ENCODE measurements at places on chromosomes 7 and 10.

- DNase-seq, result no peak
Observed at GRCh38 chr10:113026679-113027078, 76.6 kb downstream of the TCF7L2 start.

DNA sequence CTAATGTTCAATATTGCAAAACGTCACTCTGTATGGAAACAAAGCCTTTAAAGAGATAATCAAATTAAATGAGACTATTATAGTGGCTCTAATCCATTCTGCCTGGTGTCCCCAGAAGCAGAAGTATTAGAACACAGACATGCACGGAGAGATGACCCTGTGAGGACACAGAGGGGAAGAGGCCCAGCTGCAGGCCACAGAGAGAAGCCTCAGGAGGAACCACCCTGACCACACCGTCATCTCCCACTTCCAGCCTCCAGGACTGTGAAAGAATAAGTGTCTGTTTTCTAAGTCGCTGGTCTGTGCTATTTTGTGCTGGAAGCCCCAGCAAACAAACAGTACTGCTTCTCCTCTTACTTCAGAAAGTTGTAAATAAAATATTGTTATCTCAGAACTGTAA is 283.5 kb upstream of the ADARB2 start:
- DNase-seq, result no peak

DNA sequence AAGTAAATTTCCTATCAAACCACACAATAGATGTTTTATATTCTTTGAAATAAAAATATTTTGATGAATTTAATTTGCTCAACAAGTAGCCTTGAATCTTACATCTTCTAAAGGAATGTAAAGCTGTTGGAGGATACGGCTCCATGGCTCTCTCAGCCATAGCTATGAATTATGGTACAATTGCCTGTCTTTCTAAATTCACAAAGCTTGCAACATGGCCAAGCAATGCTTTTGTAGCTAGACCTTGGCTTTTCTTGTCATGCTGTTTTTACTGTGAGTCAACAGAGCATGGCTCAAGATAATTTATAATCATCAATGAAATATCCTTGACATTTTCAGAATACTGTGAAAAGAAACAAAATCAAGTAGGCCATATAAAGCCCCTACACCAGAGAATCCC is 286.7 kb downstream of the CACNA2D1 start:
- no peak for DNase-seq

DNA sequence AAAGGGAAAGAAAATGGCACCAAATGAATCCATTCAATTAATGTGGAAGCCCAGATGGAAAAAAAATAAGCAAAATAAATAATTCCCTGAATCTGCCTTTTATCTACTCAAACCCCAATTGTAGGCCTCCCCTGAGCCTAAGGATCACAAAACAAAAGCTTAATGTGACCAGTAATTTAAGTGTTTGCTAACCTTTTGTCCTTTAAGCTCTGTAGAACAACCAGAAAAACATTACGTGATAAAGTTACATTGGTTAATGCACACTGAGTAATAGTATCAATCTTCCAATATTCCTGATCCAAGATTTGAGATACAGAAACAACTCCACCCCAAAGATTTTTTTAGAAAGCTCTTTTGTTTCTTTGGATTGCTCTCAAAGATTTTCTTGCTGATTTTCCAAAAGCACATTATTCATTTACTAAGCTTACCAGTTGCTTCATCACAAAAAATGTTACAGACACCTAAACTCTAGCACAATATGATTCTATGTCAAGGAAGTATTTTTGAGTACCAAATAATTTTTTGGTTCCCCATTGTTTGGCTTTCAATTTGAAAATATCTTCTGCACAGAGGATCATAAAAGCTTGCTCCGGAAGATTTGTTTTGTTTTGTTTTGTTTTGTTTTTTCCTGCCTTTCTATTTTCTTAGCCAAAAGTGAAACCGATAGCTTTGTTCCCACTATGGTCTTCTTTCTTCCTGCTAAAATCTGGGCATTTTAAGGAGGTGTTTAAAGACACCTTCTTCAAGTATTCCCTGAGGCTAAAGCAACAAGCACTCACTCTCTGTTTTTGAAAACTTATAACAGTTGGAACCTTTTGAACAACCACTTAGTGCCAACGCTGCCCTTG is 54.2 kb downstream of the TRIL start:
- no peak for DNase-seq

DNA sequence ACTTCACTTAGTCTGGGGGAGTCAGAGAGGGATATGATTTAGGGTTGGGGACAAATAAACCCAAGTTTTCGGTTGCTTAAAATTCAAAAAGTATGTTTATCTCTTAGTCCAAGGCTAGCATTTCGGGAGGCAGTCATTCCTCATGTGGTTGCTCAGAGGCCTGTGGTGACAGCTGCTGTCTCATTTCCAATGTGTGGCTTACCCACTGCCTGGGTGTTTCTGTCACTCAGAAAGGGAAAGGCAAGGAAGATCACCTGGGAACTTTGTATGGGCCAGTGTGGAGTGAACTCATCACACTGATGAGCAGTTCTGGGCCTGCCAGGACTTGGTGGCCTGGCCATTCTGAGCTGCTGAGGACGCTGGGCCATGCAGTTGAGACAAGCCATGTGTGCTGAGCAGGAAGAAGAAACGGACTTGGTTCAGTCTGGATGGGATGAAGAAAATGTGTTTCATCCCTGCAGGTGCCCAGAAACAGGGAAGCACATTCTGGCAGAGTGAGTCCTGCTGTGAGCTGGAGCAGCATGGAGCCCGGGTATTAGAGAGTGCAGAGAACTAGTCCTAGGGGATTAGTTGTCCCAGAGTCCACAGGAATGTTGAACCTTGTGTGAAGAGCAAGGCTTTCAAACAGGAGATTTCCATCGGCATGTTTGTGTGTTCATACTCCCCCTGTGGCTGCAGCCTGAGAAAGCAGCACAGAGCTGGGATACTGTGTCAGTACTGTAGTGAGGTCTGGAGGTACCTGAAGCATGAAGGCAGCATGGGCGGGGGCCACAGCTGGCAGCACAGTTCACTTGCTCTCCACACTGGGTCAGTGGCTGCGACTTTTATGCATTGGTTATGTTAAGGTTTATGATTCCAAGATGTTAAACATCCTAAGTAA is 211.1 kb upstream of the IGFBP3 start:
- DNase-seq, result no peak

DNA sequence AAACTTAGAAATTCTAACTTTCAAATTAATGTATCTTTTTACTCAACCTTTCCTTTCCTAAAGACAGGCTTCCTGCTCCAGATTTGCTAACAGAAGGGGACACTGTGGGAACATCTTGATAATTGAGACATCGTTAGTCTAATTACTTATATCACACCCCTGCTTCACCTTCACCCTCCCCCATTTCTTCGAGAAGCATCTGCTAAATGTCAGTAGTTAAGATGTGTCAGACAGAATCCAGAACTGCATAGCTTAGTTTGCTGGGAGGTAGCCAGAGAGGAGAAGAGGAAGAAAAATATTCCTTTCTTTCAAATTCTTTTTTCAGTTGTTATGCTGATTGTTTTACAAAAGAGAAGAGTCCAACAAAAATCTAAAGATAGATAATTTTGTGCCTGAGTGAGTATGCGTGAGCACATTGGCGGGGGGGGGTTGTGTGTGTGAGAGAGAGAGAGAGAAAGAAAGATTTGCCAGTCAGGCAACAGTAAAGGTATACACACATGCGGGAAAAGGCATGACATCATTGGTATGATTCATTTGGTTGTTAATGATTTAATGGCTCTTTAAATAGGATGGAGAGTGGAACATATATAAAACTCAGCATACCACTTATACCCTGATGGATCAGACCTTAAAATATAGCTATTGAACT is 192.4 kb downstream of the PTN start:
- no peak for DNase-seq

DNA sequence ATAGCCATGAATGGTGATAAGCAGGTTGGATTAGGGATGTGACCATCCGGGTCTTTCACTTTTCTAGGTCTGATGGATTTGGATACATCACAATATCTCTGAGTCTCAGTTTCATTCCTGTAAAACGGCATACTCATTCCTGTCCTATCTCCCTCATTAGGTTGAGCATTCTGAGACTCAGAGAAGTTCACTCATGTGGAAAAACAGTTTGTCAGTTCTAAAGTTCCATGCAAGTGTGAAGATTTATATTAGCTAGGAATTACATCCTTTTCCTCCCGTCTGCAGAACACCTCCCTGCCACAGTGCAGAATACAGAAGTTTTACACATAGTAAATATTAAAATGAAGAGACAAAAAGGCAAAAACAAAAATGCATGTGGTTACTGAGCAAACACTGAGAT is 94.2 kb upstream of the SLC25A13 start:
- no peak for DNase-seq

GRCh38 chr10:88528806-88529570 is 54.1 kb downstream of the RNLS start:
- no peak for DNase-seq

DNA sequence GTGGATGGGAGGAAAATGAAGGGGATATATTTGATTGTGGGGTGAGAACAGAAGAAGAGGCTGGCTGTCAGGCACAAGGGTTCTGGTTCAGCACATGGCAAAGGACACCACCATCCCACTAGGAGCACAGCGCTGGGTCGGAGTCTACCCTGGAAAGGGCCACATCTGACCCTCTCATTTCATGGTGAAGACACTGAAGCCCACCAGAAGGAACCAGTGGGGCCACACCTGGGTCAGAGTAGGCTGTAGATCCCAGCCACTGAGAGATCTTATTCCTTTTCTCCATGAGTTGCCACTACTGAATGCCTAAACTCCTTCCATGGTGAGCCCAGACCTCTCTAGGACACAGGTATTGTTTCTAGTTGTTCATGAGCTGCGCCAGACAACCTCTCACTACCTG is 25.8 kb downstream of the SFTPD start:
- no peak for DNase-seq

GRCh38 chr7:69349291-69349690 is 249.0 kb upstream of the AUTS2 start:
- DNase-seq, result no peak

GRCh38 chr7:155237297-155237696 is 60.4 kb upstream of the INSIG1 start:
- DNase-seq, result no peak

GRCh38 chr7:54839575-54840213 is 80.7 kb upstream of the SEC61G start:
- no peak for DNase-seq

- DNase-seq, result no peak
Observed at GRCh38 chr7:7848246-7848645, 120.3 kb upstream of the GLCCI1 start.

GRCh38 chr7:117281562-117281961 is 41.3 kb downstream of the WNT2 start:
- no peak for DNase-seq

DNA sequence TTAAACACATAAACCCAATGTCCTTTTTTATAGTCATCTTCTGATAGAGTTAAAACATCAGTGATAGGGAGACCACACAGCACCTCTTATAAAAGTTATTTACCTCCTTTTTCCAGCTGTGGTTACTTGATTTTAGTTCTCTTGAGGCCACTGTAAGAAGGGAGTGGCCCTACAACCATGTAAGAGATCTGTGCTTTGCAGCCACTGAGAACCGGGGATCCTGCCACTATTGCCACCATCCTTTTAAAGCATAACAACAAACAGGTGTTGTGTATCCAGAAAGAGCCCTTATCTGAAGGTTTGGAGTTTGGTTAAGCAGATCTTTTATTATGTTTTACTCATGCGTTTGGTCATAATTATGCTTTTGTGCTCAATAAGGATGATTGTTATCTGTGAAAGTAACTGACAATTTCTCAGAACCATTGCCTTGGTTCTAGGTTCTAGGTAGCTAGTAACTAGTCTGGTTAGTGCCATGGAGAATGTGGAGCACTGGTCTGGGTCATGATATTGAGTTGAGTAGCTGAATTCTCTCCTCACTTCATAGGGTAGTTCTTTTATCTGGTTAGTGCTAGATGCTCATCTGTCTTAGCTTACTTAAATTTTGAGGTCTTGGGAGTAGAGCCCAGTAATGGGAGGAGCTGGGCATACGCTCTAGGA is 56.5 kb downstream of the ST7 start:
- DNase-seq, result no peak

DNA sequence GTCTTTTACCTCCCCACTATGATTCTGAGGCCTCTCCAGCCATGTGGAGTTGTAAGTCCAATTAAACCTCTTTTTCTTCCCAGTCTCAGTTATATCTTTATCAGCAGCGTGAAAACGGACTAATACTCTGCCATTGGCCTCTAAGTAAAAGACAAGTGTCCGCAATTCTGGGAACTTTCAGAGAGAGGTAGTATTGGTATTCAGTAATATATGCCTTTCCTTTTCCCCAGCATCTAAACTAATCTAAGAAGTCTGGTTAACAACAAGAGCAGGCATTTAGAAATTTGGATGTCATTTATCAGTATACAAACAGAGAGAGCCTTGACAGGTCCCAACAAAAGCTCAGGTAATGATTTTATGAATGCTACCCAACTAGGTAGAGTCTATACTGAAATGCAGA is 95.2 kb downstream of the ATE1 start:
- DNase-seq, result no peak

DNA sequence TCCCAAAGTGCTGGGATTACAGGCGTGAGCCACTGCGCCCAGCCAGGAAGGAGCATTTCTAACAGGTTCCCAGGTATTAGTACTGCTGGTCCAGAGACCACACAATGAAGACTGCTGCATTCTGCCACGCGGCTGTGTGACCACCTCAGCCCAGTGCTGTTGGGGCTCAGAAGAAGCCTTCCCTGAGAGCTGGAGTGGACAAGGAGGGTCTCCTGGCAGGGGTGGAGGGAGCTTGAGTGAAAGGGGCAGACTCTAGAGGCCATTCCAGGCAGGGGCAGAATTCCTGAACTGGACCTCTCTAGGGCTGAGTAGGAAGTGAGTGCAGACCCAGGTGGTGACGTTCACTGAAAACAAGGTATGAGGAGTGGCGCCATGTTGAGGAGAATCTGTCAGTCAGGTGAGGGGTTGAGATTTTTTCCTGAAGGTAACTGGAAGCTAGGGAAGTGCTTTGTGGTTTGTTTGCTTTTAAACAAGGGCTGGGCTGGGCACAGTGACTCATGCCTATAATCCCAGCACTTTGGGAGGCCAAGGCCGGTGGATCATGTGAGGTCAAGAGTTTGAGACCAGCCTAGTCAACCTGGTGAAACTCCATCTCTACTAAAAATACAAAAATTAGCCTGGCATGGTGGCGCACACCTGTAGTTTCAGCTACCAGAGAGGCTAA is 67.6 kb downstream of the TACC2 start:
- DNase-seq, result no peak

- DNase-seq, result no peak
Observed at GRCh38 chr7:20320322-20320721, 10.4 kb upstream of the ITGB8 start.

DNA sequence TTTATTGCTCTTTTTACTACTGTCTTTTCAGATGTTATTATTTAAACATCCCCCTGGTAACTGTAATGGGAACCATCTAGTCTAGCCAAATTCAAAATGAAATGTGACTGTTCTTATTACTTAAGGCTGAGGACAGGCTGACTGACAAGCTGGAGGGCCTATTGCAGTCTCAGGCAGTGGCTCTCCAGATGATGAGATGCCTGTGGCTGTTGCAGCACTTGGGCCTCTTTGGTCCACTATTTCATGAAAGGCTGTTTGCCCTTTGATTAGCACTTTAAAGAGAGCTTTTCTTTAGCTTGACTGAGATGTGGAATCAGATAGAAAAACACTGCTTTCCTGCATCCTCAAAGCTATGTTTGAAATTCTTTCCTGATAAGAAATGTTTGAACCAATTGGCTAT is 540.5 kb downstream of the SORCS3 start:
- DNase-seq, result no peak

GRCh38 chr7:48042216-48042615 is 6.9 kb downstream of the C7orf57 start:
- DNase-seq, result no peak

Data from activated CD8-positive, alpha-beta memory T cell treated with anti-CD3 and anti-CD28 coated beads for 4 hours (primary cell).